ENCODE measurements at places on chromosomes 7 and 10. TPM values are rescaled to one million over a fixed set of nuclear protein-coding genes. Genes with fewer than 3 reads are reported as not detected.

DNA sequence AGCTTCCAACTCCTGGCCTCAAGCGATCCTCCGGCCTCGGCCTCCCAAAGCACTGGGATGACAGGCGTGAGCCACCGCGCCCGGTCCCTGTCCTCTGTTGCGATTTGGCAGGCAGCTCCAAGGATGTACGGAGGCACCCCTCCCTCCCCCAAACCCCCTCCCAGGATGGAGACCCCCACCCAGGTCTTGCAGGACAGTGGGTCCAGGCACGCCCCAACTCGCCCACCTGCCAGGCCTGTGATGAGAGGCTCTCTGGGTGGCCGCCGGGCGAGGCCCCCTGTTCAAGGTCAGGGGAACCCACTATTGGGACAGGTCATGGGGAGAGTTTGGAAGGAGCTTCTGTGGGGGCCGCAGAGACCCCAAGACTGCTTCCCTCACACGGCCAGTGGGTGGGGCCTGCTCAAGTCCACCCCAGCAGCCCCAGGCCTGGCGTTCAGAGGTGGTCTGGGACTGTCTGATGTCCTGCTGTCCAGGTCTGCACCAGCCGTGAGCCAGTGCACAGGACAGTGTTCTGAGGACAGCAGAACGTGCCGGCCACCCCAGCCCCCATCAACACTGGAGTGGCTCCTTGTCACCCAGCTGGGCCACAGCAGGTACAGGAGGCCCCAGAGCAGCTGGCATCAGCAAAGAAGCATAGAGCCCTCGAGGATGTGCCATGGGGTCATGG is 2.5 kb downstream of the ADAP1 start:
- no peak for DNase-seq

- no peak for DNase-seq
These were observed 140.6 kb upstream of the TMEM168 start for GRCh38 chr7:112930787-112931186.

DNA sequence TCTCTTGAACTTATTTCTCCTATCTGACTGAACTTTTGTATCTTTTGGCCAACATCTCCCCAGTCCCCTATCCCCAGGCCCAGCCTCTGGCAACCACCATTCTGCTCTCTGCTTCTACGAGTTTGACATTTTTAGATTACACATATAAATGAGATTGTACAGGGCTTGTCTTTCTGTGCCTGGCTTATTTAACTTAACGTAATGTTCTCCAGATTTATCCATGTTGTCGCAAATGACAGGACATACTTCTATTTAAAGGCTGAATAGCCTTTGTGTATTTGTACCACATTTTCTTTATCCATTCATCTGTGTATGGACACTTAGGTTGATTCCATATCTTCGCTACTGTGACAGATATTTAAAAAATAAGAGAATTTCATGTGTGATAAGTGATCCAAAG is 98.6 kb downstream of the LSMEM1 start:
- DNase-seq, result no peak

GRCh38 chr10:58733436-58733835 is 220.8 kb downstream of the BICC1 start:
- DNase-seq, result no peak

DNA sequence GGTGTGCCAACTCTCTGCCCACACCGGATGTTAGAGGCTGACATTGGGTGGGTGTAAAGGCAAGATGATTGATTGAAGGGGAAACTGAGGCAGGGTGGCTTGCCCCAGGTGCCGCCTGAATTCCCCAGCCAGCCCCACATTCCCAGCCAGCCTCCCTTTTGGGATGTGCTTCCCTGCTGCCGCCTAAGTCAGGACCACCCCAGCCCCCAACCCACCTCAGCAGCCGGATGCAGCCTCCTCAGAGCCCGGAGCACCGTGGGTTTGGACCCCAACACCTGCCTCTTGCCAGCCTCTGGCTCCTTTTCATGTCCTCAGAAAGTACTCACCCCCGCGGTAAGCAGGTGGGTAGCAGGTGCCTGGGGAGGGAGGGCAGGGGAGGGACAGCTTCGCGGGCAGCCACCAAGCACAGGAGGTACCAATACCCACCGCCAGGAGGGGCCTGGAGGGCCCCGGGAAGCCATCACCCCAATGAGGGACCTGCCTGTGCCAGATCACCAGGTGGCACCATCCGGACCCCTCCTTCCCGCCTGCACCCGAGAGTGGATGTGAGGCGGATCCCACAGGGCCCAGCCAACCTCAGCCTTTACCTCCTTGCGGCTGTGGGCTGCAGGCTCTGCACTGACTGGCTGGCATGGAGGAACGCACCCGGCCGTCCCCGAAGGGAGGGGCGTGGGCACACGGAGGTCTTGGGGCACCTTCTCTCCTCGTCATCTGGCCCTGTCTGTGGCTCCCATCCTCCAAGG is 60.5 kb downstream of the PWWP2B start:
- no peak for DNase-seq

GRCh38 chr10:124091646-124092249 is 1.6 kb downstream of the CHST15 start:
- DNase-seq, result no peak

The SCD gene
- total RNA-seq, result 117 TPM

GRCh38 chr7:4110438-4110837 is 571.7 kb upstream of the FOXK1 start:
- no peak for DNase-seq

DNA sequence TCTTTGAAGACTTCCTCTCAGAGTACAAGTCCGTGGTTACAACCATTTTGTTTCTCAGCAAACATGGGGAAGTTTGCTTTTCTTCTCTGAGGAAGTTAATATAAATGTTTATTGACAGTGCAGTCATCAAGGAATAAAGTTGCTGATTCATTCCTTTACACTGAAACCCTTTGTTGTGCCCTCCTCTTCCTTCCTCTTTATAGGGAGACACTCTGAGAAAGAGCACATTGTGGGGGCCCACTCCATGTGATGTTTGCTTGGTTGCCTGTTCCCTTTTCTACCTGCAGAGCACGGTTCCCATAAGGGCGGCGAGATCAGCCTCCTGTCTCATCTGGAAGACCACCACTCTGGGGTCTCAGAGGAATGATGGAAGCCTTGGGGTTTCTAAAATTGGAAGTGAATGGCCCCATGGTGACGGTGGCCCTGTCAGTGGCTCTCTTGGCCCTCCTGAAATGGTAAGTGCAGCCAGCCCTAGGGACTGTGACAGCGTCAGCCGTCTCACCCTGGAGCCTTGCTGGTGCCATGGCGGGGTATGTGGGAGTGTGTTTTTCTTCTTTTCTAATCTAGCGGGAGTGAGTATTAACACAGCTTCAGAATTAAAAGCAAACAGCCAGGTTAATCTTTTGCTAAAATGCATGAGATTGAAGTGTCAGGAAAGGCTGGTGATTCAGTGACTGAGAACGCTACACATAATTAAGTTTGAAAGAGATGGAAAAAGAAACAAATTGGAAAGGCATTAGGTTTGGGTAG is at the start of gene TBXAS1:
TSS of gene TBXAS1 (plus strand) at position 240 of the 750 bp plus-strand sequence. CDS start at position 367, 127 bp downstream.
- DNase-seq, result peak; percentile 32

- peak; percentile 40 for DNase-seq
These were observed 11.2 kb upstream of the ARPC1A start for GRCh38 chr7:99314504-99314903.

The HERPUD2 gene
- total RNA-seq, result 45.9 TPM

GRCh38 chr10:133359554-133359971 is 1.7 kb upstream of the FUOM start:
- DNase-seq, result no peak

DNA sequence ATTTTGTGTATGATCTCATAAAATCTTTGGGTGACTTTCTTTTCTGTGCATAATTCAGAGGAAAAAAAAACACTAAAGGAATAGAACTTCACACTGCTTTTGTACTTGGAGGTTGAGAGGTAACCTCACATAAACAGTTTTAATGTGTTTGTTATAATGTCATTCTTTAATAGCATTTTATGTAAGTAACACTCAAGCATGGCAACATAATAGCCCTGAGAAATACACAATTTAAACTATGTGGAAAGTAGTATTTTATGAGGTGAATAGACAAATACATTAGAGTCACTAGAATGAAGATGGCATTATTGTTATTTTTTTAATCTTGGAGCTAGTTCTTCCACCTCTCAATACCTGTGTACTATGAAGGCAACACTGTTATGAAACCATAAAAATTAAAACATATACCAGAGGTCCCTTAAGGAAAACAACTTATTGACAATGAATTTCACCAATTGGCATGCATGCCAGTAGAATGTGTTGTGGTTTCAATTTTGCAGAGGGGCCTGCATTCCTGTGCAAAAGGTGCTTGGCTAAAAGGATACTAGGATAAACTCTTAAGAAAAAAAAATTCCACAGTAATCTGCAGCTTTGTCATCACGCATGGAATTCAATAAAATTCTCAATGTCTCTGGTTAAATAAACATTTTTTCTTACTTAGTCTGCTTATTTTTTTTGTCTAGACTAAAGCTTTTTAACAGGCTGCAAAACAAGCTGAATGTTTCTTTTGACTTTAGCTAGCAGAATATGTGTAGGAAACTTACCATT is 102.5 kb downstream of the CD36 start:
- no peak for DNase-seq

DNA sequence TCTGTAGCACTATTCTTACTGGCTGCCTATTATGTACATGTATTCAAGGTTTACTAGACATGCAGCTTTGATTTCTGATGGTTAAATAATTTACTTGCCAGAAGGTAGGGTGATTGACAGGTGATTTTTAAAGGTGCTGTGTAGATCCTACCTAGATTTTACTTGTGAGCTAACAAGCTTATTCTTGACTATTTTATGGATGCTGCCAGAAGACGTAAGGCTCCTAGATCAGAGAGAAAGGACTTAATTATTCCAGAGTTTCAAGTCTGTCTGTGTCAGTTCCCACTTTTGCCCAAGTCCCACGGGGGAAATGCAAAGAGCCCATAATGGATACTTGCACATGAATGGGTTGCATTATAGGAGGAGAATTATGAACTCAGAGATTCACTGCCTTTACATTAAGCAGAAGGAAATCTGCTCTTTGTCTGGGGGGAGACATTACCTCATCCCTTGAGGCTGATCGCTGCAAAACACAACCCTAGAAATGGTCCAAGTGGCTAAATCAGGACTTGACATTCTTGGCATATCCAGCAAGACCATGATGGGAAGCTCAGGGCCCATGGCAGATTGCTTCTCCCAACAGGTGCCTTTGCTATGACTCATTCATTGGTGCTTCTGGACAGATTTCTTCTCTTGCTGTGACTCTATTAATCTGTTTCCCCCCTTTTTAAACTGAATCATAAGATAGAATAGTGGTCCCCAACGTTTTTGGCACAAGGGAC is 32.1 kb downstream of the GPR158 start:
- DNase-seq, result no peak

All from activated CD4-positive, alpha-beta T cell treated with anti-CD3 and anti-CD28 coated beads, Interleukin-2, amount 10 ng/mL, durations not matched to agents 7 days and 5 days (primary cell).